PC-3 (cell line): ENCODE measurements at places on chromosomes 13 and 19. TPM values are rescaled to one million over a fixed set of nuclear protein-coding genes. Genes with fewer than 3 reads are reported as not detected.

The MEIOSIN gene
- total RNA-seq: not detected in 2 replicates

The FUT2 gene
- total RNA-seq: 0.69 TPM in 1 of 2 replicates, not detected in the other

The FFAR3 gene
- total RNA-seq: not detected in 2 replicates

The ATP8B3 gene
- total RNA-seq: 3.9 and 4.2 TPM in 2 replicates

The CDX2 gene
- total RNA-seq: 0.62 TPM in 1 of 2 replicates, not detected in the other

The IQCN gene
- total RNA-seq: 0.33 and 0.69 TPM in 2 replicates

The SYNGR4 gene
- total RNA-seq: not detected in 2 replicates

The CPB2 gene
- total RNA-seq: not detected in 2 replicates

The CGB5 gene
- 0.52 TPM in 1 of 2 replicates, not detected in the other for total RNA-seq

The PRR22 gene
- 3.5 and 5.6 TPM in 2 replicates for total RNA-seq

The NCR1 gene
- total RNA-seq: not detected in 2 replicates
